ENCODE measurements at places on chromosomes 4 and X.

- DNase-seq = no peak
These were observed 24.2 kb upstream of the EXOC1L start for GRCh38 chr4:55795341-55795740.

- DNase-seq = no peak
These were observed 111.5 kb downstream of the DTHD1 start for GRCh38 chr4:36392916-36393315.

GRCh38 chr4:85598936-85599335, 124.0 kb downstream of the ARHGAP24 start:
- no peak for DNase-seq

DNA sequence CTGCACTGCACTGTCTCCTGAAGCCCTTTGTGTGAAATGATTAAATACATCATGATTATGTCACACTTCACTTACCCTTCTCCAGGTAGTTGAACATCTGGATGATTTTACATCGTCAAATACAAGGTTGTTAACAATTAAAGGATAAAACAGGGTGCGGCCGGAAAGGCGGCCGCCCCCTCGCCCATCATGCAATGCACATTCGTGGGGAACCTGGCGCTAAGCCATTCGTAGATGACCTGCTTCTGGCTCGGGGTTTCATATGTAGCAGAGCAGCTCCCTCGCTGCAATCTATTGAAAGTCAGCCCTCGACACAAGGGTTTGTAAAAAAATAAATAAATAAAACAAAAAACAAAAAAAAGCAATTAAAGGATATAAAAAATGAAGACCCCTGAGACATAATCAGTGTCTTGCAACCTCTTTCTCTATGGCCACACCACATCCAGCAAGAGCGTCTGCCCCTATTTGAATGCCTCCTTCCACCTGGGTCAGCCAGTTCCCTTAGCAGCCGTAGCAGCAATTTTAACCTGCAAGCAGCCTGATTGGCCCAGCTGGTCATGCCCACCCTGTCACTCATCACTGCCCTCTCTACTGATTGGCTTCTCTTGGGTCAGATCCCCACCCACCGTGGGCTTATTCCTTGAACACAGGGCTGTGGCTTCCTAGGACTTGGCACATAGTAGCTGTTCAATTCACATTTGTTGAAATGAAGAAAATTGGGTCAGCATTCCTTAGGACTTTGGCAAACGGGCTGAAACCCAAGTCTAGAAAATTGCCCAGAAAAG, 147.8 kb upstream of the PSAPL1 start:
- no peak for DNase-seq

DNA sequence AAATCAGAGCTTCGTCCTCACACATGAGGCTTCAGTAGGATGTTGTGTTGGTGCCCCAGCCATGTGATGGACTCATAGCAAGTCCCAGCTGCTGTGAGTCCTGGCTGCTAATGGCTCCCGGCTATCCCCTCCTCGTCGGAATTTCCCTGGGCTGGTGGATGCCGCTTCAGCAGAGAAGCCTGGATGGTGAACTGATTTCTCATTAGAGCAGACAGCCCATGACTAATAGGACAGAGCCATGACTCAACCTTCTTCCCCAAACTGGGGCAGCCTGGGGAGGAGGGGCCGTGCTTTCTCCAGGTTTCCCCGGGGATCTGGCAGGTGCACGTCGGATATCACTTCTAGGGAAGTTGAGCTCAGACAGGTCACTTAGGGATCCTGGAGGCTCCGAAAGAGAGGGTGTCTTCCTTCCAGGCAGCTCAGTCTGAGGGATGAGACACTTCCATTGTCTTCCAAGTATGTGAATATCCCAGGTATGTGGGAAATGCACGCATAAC, 112.7 kb downstream of the ASMT start:
- DNase-seq = no peak

Measured in T follicular helper cell (primary cell).